ENCODE measurements at places on chromosomes 16 and 17. TPM values are rescaled to one million over a fixed set of nuclear protein-coding genes. Genes with fewer than 3 reads are reported as not detected.

DNA sequence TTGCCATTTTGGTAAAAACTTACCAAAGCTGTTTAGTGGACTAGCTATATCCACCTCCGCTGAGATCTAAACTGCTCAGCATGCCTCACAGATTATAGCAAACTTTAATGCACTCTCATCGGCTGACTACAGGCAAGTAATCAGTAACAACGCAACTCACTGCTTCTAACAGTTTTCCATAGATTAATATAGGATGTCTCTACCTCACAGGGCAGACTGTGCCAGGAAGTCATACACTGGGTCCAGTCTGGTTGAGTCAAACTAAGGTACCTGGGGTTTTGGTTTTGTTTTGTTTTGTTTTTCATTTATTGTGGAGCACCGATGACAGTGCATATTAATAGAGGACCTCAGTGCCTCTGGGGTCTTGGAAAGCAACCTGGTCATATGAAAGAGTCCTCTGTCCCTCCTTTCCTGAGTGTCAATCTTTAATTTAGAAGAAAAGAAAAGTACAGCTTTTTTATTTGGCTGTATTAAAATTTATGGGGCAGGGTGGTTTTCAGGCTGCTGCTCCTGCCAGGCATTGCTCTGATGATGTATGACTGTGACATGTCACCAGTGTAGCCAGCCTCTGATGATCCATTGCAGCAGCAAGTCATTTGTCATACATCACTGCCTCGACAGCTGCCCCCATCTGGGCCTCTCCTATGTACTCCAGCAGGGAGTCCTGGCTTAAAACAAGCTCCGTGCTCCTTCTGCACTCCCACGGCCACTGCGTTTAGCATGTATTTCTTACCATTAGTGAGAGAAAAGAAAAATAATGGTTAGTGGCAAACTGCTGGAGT is 854.1 kb downstream of the KCNJ2 start:
- H3K36me3 ChIP-seq: no peaks in the 10 kb centered on the region
- no peaks in the 10 kb centered on the region for H3K4me1 ChIP-seq
- no peak overlapping the region for H3K4me3 ChIP-seq
- H3K27me3 ChIP-seq: no peaks in the 10 kb centered on the region
- H3K27ac ChIP-seq: no peak overlapping the region

KRT12 gene
- not detected for total RNA-seq

GRCh38 chr16:88815901-88816589 is 4.3 kb upstream of the APRT start:
- no peaks in the 10 kb centered on the region for H3K27me3 ChIP-seq
- peaks cover 9% of the 10 kb centered on the region for H3K4me1 ChIP-seq
- H3K27ac ChIP-seq: no peak overlapping the region
- DNase-seq: peak; percentile 66

GRCh38 chr16:76856112-76856511 is 334.9 kb upstream of the MON1B start:
- H3K27me3 ChIP-seq: no peaks in the 10 kb centered on the region
- DNase-seq: no peak
- H3K27ac ChIP-seq: no peak overlapping the region
- no peak overlapping the region for H3K4me3 ChIP-seq

TBX6 gene
- 1.3 TPM for total RNA-seq

SETD1A gene
- total RNA-seq: 25.6 TPM

- no peaks in the 10 kb centered on the region for H3K4me1 ChIP-seq
- H3K36me3 ChIP-seq: no peaks in the 10 kb centered on the region
- DNase-seq: no peak
- no peak overlapping the region for H3K27ac ChIP-seq
- H3K4me3 ChIP-seq: no peak overlapping the region
These were observed 562.0 kb upstream of the GOT2 start for GRCh38 chr16:59295993-59296736.

DNA sequence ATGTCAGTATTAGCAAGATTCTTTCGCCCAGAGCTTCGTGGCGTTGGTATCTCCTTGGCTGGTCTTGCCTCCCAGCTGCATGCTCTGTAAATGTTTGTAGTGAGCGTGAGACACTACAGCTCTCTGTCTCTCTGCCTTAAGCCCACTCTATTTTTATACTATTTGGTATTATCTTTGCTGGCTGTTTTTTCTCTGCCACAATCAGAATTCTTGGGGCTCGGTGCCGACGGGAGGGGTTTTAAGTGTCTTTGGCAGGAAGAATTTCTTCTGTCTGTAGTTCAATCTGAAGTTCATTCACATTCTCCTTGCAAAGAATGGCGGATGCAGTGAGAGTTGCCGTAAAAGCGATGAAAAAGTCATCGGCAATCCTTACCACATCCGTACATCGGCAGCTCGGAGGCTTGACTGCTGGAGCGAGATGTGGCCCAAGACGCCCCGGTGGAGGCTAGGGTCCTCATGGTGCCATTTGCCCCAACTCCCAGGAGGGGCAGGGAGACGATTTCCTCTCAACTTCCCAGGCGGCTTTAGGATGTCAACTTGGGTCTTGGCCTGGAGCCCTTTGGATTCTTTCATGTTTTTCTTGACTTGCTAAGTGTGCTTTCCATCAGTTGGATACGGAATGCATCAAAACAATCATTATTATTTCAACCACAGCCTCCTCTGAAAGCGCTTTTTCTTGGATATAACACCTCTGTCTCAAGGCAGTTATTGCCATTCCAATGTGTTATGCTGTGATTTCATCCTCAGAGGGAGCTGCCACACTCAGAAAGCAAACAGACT is 132.3 kb upstream of the SDK2 start:
- H3K27me3 ChIP-seq: peaks cover 2% of the 10 kb centered on the region
- no peak for DNase-seq
- no peaks in the 10 kb centered on the region for H3K36me3 ChIP-seq
- H3K4me1 ChIP-seq: no peaks in the 10 kb centered on the region
- H3K4me3 ChIP-seq: no peak overlapping the region

AIPL1 gene
- not detected for total RNA-seq
